CD4-positive, alpha-beta T cell treated with Interleukin-17A for 4 hours (primary cell): ENCODE measurements at places on chromosomes 2 and 18.

GRCh38 chr2:224807153-224807964, 91.2 kb upstream of the CCDC195 start:
- DNase-seq: no peak

DNA sequence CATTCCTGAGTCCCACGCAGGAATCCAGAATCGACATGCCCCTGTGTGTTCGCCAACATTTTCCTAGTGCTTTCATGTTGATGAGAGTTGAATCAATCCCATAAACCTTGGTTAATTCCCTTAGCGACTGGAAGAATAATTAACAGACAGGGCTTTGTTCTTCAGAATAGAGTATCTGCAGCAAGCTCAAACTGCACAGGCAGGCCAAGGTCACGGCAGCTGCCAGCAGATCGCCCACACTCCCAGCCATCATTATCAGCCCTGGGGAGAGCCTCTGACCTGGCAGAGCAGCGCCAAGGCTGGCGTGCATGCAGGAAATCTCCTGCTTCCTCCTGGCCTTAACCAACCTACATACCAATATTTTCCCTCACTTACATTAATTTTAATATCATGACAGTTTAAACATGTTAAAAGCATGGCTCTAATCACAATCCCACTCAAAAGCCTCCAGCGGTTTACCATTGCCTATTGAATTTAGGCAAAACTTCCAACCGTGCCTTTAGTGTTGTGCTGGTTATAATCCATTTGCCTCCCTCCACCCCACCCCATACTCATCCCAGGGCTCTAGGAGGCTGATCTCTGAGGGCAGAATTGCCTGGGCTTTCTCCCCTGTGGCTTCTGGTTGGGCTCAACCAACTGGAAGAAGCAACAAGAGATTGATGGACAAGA, 46.8 kb upstream of the NCK2 start:
- no peak for DNase-seq

DNA sequence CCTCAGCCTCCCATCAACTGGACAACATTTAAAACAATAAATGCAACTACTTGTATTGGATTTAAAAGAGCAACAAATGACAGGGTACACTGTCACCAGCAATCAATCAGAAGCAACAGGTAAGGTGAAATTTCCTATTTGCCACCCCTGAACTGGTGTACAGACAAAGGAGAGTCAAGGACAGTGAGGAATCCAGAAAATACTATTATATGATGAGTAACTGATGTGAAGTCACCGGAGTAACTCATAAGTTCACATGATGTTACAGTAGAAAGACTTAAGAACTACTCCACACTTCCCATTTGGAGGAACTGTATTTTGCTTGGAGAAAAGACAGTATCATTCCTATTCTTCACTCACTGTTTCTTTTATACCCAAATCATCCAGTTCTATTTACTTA, 4.1 kb upstream of the STAT1 start:
- no peak for DNase-seq

GRCh38 chr18:48833701-48834412, 116.9 kb downstream of the SMAD7 start:
- peak; percentile 71 for DNase-seq

- DNase-seq: no peak
Measured at GRCh38 chr2:40281021-40281940, 170.6 kb downstream of the SLC8A1 start.

GRCh38 chr2:238091436-238092060, 8.6 kb upstream of the ESPNL start:
- DNase-seq: no peak

- no peak for DNase-seq
Measured at GRCh38 chr18:76451396-76452331, 43.4 kb downstream of the ZNF516 start.

DNA sequence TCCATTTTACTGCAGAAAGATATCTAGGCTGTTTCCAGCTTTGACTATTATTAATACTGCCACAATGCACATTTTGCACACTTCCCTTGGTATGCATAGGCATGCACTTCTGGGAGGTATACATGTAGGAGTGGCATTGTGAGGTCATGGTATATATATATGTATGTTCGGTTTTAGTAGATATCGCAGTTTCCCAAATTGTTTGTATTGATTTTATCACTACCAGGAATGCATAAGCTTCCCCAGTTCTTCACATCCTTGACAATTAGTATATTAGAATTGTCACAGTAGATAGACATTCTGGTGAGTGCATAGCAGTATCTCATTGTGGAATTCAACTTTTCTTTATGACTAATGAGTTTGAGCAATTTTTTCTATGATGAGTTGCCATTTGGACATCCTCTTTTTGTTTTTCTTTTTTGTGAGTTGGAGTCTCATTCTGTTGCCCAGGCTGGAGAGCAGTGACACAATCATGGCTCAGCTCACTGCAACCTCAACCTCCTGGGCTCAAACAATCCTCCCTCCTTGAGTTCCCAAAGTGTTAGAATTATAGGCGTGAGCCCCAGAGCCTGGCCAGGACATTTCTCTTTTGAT, 4.2 kb upstream of the GRB14 start:
- DNase-seq: no peak

- no peak for DNase-seq
Measured at GRCh38 chr2:71562518-71562917, 109.2 kb downstream of the DYSF start.

- no peak for DNase-seq
Measured at GRCh38 chr2:234002281-234002680, 48.2 kb upstream of the SPP2 start.

DNA sequence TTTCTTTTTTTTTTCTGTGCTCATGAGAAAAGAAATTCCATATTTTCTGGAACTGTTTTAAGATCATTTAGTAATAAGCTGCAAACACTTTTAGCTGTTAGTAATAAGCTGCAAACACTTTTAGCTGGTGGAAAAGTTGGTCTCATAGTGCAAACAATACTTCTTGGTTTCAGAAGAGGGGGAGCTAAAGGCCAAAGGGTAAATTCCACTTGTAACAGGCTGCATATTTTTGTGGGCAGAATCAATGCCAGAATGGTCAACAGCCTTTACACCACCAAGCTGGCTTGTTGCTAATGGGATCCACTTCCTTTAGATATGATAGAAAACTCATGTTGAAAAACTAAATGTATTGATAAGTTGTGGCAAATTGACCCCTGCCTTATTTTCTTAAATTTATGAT, 356.8 kb downstream of the NR4A2 start:
- no peak for DNase-seq

DNA sequence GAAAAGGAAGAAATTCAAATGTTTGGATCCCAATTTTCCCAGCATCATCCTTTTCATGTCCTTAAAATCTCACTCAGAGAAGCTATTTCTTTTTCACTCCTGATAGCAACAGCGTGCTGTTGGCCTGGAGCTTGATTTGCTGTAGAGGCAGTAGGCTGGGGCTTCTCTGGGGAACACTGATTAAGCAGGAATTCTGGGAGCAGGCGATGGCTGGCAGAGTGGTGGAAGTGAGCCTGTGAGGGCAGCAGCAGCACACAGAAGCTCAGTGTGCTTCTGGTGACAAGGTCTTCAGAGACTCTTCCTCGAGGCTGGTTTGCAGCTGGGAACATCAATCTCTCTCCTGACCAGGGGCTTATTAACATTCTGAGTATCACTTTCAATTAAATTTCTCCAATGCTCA, 284.6 kb downstream of the DPP10 start:
- DNase-seq: no peak

- no peak for DNase-seq
Measured at GRCh38 chr2:204279819-204280218, 265.5 kb upstream of the PARD3B start.

GRCh38 chr2:69570474-69570873, 73.1 kb downstream of the AAK1 start:
- no peak for DNase-seq

DNA sequence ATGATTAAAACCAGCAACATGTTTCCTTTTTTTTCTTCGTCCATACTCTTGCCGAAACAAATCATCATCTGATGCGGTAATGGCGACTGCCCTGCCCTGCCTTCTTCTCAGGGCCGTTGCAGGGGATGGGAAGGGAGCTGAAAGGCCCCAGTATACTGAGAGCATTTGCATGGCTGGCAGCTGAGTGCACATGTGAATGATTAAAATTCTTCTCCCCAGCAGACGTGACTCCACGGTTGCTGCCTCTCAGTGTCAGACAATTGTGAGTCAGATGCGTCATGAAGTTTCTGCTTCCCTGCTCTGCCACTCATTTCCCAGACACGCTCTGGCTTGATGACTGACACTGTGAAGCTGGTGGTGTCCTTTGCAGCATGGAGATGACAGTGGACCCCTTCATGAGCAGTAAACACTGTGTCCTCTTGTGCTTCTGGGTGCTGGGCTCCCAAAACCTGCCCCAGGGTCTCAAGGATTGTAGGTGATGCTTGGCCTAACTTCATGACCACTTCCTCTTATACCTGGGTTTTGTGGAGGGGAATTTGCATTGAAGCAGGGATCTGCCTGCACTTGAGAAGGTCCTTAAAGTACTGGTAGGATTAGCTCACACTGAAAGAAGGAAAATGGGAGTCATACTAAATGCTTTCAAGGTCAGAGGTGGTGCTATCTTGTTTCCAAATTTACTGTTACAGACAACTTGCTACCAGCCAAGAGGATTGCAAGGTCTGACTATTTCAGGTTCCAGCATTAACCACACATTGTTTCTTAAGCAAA, 222.5 kb upstream of the COPS8 start:
- no peak for DNase-seq
